Vagina (tissue), 2 donors: ENCODE measurements at places on chromosomes 4 and X.
A peak's percentile ranks its signal among the peaks of the same experiment; 100 is the strongest.

- no peak for DNase-seq
Observed at GRCh38 chr4:83358410-83358809, 23.8 kb upstream of the HPSE start.

DNA sequence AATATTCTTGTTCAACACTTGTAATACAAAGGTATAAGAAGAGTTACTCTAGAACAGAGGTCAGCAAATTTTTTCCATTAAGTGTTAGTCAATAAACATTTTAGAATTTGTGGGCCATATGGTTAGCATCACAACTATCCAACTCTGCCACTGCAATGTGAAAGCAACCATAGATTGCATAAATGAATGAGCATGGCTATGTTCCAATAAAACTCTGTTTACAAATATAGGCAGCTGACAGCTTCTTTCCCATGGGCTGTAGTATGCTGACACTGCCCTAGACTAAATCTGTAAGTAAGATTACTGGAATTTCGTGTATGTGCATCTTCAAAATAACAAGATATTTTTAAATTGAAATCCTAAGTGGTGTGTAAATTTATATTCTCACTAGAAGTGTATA lies 73.7 kb downstream of the GABRA2 start:
- DNase-seq = no peak

- no peak for DNase-seq
Observed at GRCh38 chr4:102627831-102628523, 126.8 kb downstream of the NFKB1 start.

- no peak for DNase-seq
Observed at GRCh38 chr4:83178029-83178428, 63.5 kb upstream of the PLAC8 start.

- no peak for DNase-seq
Observed at GRCh38 chr4:129064717-129065116, 28.6 kb downstream of the SCLT1 start.

DNA sequence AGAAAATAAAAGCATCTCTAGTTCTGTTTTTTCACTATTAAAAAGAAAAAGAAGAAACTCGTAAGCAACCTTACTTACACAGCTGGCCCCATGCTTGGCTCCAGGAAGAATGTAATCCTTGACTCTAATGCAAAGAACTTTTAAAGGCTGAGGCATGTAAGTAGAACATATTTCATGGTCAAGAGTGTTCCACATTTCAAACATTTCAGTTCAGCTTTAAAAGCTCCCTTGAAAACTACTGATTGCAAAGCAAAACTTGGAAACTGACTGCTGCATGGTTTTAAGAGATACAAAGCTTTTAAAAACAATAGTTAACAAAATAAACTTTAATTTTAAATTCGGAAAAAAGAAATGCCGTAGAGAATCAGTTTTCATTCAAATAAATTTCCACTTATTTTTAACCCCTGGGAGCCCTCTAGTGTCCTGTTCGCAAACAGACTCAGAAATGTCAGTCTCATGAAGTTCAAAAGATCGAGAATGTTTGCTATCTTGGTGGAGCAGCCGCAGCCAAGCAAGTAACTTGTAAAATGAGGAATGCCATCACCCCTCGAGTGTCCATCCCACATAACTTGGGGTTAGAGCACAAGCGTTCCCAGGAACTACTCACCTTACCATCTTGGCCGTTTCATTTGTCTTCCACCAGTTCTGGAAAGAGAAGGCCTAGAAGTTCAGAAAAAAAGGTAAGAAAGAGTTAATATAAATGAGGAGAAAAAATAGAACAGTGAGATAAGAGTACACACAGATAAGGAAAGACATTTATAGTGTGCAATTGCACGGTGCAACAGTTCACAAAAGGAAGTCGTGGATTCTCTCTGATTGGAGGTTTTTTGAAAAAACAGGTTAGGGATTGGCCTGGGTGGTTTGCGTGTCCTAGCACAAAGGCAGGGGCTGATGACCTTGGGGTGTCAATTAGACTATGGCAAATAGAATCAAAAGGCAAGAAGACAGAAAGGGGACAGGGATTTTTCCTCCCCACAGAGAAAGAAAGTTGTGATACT lies at the start of gene GASK1B:
GASK1B (minus strand) TSS at position 765 of the 998 bp plus-strand sequence. CDS start 1,650 bp downstream, outside the sequence.
- no peak for DNase-seq

DNA sequence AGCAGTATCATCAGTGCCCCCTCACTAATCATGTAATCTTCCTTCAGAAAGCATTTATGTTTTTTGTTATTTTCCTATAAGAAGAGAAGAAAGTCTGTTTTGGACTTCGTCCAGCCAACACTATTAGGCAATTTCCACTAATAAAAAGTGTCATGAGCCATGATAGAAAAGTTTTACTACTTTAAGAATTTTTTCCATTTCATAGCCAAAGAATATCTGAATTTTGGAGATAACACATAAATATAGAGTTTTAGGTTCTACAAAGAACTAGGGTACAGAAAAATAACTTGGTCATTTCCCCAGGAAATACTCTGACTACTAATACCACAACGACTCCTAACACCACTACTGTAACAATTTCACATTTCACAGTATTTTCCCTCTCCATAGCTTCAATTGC lies 41.8 kb upstream of the VEGFC start:
- no peak for DNase-seq

DNA sequence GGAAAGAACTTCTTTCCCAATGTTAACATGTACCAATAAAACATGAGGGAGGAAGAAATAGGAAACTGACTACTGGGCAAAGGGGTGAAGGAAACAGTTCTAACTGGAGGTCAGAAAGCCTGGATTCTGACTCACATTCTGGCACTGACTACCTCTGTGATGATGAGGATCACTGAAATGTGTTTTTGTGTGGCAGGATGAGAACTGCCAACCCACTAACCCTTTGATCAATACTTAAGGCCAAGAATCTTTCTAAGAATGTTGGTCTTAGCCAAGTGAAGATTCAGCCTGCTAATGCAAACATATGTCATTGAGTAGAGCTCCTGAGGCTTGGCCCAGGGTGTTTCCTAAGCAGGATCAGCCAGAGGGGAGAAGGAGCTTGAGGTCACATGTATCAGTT lies 4.6 kb downstream of the ALAS2 start:
- DNase-seq = no peak

DNA sequence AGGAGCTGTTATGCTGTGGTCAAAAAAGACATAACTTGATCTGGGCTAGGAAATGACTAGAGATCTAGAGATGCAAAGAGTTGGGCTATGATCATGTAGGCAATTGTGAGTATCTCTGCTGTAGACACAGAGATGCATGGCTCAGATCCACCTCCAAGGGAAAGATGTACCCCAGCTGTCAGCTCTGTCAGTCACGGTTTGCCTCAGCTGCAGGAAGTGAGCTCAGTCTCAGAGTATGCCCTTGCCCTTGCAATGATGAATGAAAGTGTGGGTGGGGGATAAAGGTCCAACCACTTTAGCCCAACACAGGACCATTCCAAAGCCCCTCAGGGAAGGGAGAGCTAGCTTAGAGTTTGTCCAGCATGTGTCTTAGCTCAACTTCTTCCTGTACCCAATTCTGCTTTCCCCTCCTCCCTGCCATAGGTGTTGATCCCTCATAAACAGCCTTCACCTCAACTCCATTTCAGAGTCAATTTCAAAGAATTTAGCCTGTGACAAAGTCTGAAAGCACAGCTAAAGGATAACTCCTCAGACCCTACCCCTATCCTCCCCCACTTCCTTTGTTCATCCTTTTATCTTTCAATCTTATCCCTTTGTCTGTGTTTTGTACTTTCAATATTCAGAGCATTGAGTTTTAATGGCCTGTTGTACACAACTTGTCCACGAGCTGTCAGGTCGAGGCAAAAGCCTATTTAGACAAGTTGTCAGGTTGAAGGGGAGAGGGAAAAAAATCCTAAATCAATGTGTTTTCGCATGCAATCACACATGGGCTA lies 90.6 kb downstream of the MID1IP1 start:
- DNase-seq = no peak

- no peak for DNase-seq
Observed at GRCh38 chr4:185840201-185840600, 28.2 kb upstream of the SORBS2 start.

- no peak for DNase-seq
Observed at GRCh38 chrX:136639506-136640176, 8.3 kb upstream of the CD40LG start.

GRCh38 chrX:69361311-69361845 lies 142.7 kb upstream of the NALF2 start:
- peak; percentile 77 for DNase-seq

DNA sequence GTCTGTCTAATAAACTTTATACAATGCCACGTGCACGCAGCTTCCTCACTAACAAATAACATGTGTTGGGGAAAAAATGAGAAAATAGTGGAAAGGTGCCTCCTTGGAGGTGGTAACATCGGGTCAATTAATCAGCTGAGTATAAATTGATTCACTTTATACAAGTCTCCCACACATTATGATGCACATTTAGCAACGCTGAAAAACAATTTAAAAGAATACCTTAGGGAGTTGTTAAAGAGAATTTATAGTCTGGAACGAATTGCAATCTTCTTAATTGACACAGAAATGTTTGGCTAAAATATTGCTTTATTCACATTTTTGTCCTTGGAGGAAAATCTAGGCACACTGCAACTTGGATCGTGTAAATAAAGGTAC lies 84.2 kb downstream of the HPRT1 start:
- no peak for DNase-seq

DNA sequence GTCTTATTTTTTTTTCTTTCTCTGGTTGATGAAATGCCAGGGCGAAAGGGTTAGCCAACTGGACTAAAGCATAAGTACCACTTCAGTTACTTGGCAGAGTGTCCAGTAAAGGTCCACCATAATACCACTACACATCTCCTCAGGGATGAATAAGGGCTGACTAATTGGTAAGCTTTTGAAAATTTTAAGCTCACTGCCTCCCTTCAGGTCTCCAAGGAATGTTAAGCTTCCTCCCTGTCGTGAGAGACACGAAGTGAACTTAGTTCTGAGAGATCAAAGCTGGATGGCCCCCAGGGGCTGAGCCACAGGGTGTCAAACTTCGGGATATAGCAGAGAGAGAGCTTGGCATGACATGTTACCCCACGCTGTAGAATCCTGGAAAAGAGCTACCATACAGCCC lies 111.4 kb downstream of the VSIG4 start:
- no peak for DNase-seq

DNA sequence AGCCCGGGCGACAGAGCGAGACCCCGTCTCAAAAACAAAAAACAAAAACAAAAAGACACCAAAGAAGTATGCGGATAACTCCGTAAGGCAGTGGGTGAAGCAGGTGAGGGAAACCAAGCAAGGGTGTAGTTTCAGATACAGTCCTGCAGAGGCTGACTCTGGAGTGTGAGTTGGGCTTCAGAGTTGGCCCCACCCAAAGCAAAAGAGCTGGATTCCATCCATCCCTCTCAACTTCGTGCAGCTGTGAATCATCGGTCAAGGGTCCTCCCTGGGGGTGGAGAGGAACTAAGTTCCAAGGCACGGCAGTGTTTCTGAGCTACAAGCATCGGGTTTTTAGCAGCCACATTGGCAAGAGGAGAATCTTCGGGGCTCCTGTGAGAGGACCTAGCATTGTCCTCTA lies 43.9 kb upstream of the FAM9A start:
- no peak for DNase-seq

DNA sequence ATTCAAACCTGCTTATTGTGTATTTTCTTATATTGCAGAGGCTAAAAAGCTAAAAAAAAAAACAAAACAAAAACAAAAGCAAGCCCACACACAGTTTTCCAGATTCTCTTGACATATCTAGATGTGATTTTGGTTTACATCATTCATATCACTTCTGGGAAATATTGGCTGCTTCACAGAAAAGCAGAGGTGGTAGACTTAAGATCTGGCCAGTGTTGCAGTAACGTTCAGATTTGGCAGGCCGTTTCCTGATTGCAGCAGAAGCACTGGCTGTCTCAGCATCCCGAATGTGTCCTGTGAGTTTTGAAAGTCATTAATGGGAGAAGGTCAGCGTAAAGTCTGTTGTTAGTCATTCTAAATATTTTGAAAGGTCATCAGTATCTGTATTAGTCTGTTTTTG lies 2062.0 kb downstream of the ARAP2 start:
- DNase-seq = no peak
